ENCODE measurements at places on chromosomes 13 and 19.

GRCh38 chr13:59318320-59318930 is 845.3 kb downstream of the DIAPH3 start:
- peak; percentile 87 for DNase-seq

GRCh38 chr13:97403893-97404750 is 29.8 kb upstream of the RAP2A start:
- no peak for DNase-seq

GRCh38 chr13:99018418-99019180 is 40.7 kb upstream of the DOCK9 start:
- DNase-seq = no peak

- DNase-seq = no peak
Measured at GRCh38 chr19:44987148-44987675, 14.1 kb upstream of the RELB start.

Measured in NCI-H1417 (cell line).